Stimulated activated CD8-positive, alpha-beta memory T cell treated with anti-CD3 and anti-CD28 coated beads, Interleukin-2, amount 100 ng/mL, for 48 hours (primary cell): ENCODE measurements at places on chromosomes 7 and 10.

DNA sequence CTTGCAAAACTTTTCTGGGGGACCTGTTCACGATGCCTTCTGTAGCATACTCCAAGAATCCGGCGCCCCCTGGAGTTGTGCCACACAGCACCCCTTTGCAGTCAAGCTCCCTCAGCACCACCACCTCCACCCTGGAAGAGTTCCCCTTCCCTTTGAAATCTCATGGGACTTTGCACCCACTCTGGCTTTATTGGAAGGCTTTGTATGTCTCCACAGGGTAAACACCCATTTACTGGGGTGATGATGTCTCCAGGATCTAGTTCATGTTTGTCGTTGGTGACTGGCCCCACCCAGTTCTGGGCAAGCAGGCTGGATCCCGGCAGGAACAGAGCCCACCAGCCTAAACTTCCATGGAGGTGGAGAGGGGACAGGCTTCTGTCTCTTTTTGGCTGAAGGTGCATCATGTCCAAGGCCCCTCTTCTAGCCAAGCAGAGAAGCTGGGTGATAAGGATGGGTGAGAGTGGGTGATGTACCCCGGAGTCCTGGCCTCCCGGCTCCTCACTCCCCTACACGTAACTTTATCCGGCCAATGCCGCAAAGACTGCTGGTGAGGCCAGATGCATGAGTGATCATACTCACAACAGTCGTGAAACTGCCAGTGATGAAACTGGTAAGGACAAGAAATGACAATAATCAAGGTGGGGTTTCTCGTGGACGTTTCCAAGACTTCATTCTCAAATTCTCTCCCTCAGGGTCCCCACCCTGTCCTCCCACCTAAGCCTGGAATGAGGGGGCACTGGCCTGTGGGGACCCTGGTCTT is 695 bp upstream of the CLDN4 start:
- no peak for DNase-seq

DNA sequence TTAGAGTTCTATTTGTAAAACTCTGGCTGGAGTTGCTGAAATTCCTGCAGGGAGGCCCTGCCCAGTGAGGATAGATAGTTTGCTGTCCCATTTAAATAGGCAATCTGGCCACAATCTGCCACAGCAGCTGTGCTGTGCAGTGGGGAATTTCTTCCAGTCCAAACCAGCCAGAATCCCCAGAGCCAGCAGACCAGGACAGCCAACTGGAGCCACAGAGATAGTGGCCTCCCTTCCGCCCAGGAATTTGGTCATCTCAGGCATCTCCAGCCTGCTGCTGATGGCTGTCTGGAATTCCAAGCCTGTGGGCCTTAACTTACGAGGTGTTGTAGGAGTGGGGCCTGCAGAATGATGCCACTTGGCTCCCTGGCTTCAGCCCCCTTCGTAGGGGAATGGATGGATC is 643.4 kb downstream of the DNAJB9 start:
- no peak for DNase-seq

DNA sequence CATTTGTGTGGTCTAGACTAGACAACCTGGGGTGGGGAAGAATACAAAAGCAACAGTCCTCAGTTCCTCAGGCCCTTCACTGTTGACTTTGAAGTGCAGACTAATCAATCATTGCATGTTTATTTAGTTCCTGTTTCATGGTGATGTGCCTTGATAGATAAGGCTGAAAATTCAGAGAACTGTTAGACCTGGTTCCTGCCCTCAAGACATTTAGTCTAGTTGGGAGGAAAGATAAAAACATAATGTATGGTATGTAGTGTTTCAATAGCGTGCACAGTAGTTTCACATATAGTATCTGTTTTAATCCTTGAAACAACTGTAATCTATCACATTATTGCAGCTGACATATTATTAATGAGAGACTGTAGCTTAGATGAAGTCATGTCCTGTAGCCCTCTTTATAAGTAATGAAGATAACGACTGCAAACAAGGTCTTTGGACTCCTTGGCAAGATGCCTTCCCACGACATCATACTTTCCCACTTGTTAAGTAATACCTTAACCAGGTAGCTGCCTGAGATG is 124.0 kb downstream of the CELF2 start:
- no peak for DNase-seq

DNA sequence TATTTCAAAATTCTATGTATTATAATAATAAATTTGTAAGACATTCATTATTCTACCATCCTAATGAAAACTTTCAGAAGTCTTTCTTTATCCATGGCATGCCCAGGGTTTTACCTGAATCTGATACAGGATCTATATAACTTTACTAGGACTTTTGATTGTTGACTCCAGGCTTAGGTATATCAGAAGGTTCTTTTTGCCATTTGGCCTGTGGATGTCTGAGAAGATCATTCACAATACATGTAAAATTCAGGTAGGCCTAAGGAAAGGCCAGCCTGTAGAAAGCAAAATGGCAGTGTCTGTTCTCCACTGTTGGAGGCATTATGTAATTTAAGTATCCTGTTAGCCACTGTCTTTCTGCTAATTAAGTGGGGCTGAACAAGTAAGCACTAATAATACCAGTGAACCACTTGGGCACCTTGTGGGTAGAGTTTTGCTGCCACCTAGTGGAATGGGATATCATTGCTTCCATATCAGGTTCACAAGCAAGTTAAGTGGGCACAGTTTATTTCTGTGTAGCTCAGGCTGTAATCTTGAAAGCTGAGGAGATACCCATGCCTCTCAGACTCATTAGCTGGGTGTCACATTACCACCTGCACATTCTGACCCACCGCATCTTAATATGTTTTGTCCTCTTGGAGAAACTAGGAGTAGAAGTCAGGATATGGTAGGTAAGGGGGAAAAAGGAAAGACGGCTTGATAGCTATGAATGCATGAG is 105.5 kb downstream of the SEPTIN7 start:
- peak; percentile 4 for DNase-seq

DNA sequence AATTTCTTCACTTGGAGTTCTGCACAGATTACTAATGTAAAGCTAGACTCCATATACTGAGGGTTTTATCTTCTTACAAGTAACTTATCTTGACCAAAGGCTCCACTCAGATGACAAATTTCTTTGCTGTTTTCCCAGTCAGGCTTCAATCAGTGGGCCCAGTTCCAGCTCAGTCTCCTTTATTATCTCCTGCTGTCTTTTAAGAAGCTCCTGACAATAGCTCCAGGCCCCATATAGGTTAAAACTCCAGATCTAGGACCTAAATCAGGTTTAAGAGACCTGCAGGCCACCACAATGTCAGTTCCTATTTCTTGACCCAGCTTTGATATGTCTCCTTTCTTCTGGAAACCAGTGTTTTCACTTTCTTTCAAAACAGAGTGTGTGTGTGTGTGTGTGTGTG is 165.2 kb downstream of the RELN start:
- DNase-seq: no peak

- no peak for DNase-seq
These were observed 2.7 kb downstream of the COG5 start for GRCh38 chr7:107560898-107561516.

- no peak for DNase-seq
These were observed 162.9 kb downstream of the SH3PXD2A start for GRCh38 chr10:103692436-103692951.

GRCh38 chr7:25557930-25558329 is 329.6 kb upstream of the NPVF start:
- no peak for DNase-seq

DNA sequence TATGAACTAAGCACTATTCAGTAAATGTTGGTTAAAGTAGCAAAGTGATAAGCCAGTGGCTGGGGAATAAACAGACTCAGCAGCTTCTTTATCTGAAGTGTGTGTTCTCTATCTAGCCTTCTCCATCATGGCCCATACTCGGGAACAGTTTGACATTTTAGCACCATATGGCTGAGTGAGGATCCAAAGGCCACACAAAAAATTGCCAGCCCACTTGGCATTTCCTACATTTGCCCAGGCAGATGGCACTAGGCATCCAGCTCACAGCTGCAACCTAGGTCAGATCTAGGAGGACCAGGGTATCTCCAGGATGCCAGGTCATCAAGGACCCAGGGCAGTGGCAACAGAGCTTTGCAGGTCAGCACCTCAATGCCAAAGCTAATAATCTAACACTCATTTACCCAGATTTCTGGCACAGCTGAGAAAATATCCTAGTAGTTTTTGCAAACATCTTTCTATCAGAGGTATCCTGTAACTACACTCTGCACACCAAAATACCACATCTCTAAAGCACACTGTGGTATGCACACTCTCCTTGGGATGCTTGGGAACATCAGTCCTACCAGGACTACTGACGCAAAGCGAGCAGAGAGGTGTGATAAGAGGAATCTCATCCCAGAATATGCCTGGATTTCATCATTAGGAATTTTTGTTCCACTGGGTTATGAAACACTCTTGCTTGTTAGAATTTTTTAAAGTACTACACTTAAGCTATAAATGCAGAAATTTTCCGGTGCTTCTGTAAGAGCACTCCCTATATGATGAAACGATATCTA is 61.7 kb downstream of the DOCK4 start:
- no peak for DNase-seq

DNA sequence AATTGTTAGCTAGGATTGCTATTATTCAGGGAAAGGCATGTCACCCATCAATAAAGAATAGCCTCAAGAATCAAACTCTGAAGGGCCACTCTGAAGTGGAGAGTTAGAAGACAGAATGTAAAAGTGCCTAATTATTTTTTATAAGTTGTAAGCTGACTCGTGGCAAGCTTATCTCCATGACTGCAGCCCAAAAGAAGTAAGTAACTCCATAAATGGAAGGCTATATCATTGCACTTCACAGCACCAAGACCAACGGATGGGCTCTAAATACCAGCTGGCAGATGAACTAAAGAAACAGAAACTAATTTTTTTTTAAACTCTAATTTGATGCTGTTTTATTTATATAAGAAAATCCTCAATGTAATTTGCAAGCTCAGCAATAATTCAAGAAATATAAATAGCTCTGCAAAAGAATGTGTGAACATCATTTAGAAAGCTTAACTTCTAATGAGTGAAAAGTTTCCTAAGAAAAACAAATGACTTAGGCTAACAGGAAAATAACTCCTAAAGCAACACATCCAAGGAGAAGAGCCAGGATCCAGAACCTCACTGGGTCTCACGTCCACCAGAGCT is 165.5 kb downstream of the SNX13 start:
- no peak for DNase-seq
